ENCODE measurements at places on chromosomes 7 and 10. TPM values are rescaled to one million over a fixed set of nuclear protein-coding genes. Genes with fewer than 3 reads are reported as not detected.

Gene CADPS2
- total RNA-seq = 19.7 TPM

Gene GOLGA7B
- total RNA-seq = not detected

Gene TLX1
- total RNA-seq = not detected

Gene SLC16A9
- 11.2 TPM for total RNA-seq

Gene ZNF117
- total RNA-seq = 13.0 TPM

Gene RABGEF1
- 18.0 TPM for total RNA-seq

Gene FKBP6
- 0.19 TPM for total RNA-seq

Gene SCIN
- total RNA-seq = 2.3 TPM

Gene AKR1E2
- total RNA-seq = 3.5 TPM

Gene WEE2
- total RNA-seq = not detected

Gene PPP1R9A
- 20.3 TPM for total RNA-seq

Gene LIPF
- total RNA-seq = not detected

Gene C7orf33
- total RNA-seq = not detected

GRCh38 chr7:76246804-76247389 lies 45.2 kb downstream of the SRRM3 start:
- no peaks in the 10 kb centered on the region for H3K36me3 ChIP-seq
- no peak overlapping the region for H3K4me3 ChIP-seq
- DNase-seq = no peak

- H3K4me1 ChIP-seq = no peaks in the 10 kb centered on the region
- no peaks in the 10 kb centered on the region for H3K27me3 ChIP-seq
- H3K4me3 ChIP-seq = no peak overlapping the region
- no peak for DNase-seq
- H3K36me3 ChIP-seq = no peaks in the 10 kb centered on the region
Observed at GRCh38 chr7:24777806-24778205, 20.5 kb upstream of the GSDME start.

DNA sequence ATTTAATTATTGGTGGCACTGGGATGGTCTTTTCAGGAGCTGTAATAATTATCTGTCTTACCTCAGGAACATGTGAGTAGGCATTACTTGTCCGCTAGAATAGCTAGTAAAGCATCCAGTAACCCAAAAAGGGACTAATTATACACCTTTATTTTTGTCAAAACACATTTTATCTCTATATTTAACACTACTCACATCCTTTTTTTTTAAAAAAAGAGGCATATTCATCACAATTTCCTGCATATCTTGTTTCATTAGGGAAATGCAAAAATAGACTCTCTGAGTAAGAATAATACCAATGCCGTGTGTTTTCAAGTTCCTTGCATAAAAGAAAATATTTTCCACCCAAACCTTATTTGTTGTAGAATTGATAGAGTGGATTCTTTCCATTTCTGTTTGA lies 99.5 kb downstream of the VTI1A start:
- H3K27me3 ChIP-seq = no peaks in the 10 kb centered on the region
- H3K4me3 ChIP-seq = no peak overlapping the region
- DNase-seq = no peak
- no peaks in the 10 kb centered on the region for H3K4me1 ChIP-seq

- no peak for DNase-seq
- H3K27ac ChIP-seq = no peak overlapping the region
- no peaks in the 10 kb centered on the region for H3K36me3 ChIP-seq
- no peaks in the 10 kb centered on the region for H3K27me3 ChIP-seq
- no peaks in the 10 kb centered on the region for H3K4me1 ChIP-seq
Observed at GRCh38 chr7:2405601-2406345, 2.4 kb downstream of the CHST12 start.

GRCh38 chr7:151232917-151233701 lies 826 bp downstream of the CHPF2 start:
- no peak for DNase-seq
- H3K36me3 ChIP-seq = peaks cover 14% of the 10 kb centered on the region
- H3K4me3 ChIP-seq = peak overlapping the region; percentile 72
- peaks cover 4% of the 10 kb centered on the region for H3K4me1 ChIP-seq
- H3K27me3 ChIP-seq = no peaks in the 10 kb centered on the region
- no peak overlapping the region for H3K27ac ChIP-seq

- H3K27ac ChIP-seq = no peak overlapping the region
- H3K36me3 ChIP-seq = peaks cover 15% of the 10 kb centered on the region
- H3K27me3 ChIP-seq = no peaks in the 10 kb centered on the region
- H3K4me3 ChIP-seq = no peak overlapping the region
Observed at GRCh38 chr10:72235544-72236279, 19.6 kb upstream of the ASCC1 start.

DNA sequence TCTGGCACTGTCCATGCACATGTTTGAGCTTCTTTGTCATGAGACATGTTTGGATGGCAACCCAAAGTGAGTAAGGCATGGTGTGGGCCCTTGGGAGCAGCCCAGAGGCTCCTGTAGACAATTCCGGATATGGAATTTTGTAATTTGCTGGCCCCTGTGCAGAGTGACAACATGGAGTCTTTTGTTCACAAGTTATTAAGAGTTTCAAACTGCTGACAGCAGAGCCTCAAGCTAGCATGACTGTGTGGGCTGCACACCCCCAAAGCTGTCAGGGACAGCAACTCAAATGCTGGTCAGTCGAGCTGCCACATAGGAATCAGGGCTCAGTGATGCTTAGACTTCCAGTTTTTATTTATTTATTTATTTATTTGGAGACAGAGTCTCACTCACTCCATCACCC lies 7.0 kb upstream of the MYL7 start:
- peaks cover 13% of the 10 kb centered on the region for H3K27me3 ChIP-seq
- DNase-seq = no peak
- no peak overlapping the region for H3K4me3 ChIP-seq
- H3K4me1 ChIP-seq = peaks cover 20% of the 10 kb centered on the region
- H3K36me3 ChIP-seq = no peaks in the 10 kb centered on the region

DNA sequence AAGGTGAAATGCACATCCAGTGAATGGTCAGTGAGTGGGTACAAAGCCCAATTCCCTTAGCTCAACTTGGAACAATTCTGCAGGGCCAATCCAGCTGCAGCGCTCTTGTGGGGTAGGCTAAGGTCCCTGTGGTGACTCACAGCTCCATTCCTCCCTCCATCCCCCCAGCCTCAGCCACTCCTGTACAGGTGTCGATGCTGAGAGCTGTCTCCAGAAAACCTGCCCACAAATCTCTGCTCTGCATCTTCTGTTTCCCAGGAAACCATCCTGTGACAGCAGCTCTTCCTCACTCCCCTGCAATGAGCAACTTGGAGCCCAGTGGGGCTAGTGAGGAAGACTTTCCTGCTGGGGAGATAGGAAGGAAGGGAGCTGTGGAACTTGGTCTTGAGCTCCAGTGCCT lies 244.7 kb upstream of the GPR26 start:
- H3K4me1 ChIP-seq = no peaks in the 10 kb centered on the region
- H3K27ac ChIP-seq = no peak overlapping the region
- no peaks in the 10 kb centered on the region for H3K36me3 ChIP-seq
- DNase-seq = no peak
- no peaks in the 10 kb centered on the region for H3K27me3 ChIP-seq

GRCh38 chr10:5527332-5528200 lies 2.8 kb downstream of the CALML3 start:
- peaks cover 5% of the 10 kb centered on the region for H3K4me1 ChIP-seq
- H3K36me3 ChIP-seq = no peaks in the 10 kb centered on the region
- no peaks in the 10 kb centered on the region for H3K27me3 ChIP-seq
- no peak overlapping the region for H3K27ac ChIP-seq
- no peak overlapping the region for H3K4me3 ChIP-seq

- no peaks in the 10 kb centered on the region for H3K27me3 ChIP-seq
- H3K27ac ChIP-seq = peak overlapping the region; percentile 51
- H3K4me1 ChIP-seq = peaks cover 10% of the 10 kb centered on the region
- no peak overlapping the region for H3K4me3 ChIP-seq
- no peak for DNase-seq
Observed at GRCh38 chr7:20306180-20306946, 24.3 kb upstream of the ITGB8 start.

- no peak for DNase-seq
- no peak overlapping the region for H3K4me3 ChIP-seq
- no peak overlapping the region for H3K27ac ChIP-seq
- H3K4me1 ChIP-seq = no peaks in the 10 kb centered on the region
- no peaks in the 10 kb centered on the region for H3K36me3 ChIP-seq
Observed at GRCh38 chr7:100444311-100445278, 8.3 kb upstream of the PPP1R35 start.

- H3K4me1 ChIP-seq = no peaks in the 10 kb centered on the region
- H3K36me3 ChIP-seq = no peaks in the 10 kb centered on the region
- H3K27ac ChIP-seq = no peak overlapping the region
- no peaks in the 10 kb centered on the region for H3K27me3 ChIP-seq
Observed at GRCh38 chr7:87581723-87582122, 19.0 kb downstream of the ABCB1 start.

DNA sequence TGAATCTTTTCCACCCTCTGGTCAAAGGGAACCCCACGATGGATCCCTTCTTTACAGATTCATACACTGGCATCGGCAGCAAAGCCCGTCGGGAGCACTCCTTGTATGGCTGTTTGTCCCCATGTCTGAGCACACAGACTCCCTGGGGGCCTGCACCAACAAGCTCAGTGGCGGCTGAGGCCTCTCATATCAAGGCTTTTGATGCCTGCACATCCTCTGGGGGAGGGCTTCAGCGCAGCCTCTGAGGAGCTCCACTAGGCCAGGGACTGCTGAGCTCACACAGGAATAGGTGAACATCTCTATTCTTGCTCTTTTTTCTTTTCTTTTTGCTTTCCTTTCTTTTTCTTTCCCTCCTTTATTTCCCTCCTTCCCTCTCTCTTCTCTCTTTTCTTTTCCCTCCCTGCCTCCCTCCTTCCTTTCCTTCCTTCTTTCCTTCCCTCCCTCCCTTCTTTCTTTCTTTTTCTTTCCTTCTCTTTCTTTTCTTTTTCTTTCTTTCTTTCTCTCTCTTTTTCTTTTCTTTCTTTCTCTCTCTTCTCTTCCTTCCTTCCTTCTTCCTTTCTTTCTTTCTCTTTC lies 174.6 kb downstream of the CCDC3 start:
- H3K36me3 ChIP-seq = no peaks in the 10 kb centered on the region
- H3K27ac ChIP-seq = no peak overlapping the region
- no peaks in the 10 kb centered on the region for H3K27me3 ChIP-seq
- no peaks in the 10 kb centered on the region for H3K4me1 ChIP-seq
- H3K4me3 ChIP-seq = no peak overlapping the region

GRCh38 chr10:101766306-101766705 lies 9.6 kb downstream of the FGF8 start:
- H3K36me3 ChIP-seq = no peaks in the 10 kb centered on the region
- H3K4me1 ChIP-seq = no peaks in the 10 kb centered on the region
- DNase-seq = no peak
- H3K27me3 ChIP-seq = no peaks in the 10 kb centered on the region
- no peak overlapping the region for H3K4me3 ChIP-seq
- no peak overlapping the region for H3K27ac ChIP-seq

- H3K4me3 ChIP-seq = no peak overlapping the region
- H3K27ac ChIP-seq = no peak overlapping the region
- H3K36me3 ChIP-seq = peaks cover 10% of the 10 kb centered on the region
- no peaks in the 10 kb centered on the region for H3K27me3 ChIP-seq
- DNase-seq = no peak
Observed at GRCh38 chr7:26185844-26186180, 14.7 kb downstream of the HNRNPA2B1 start.

GRCh38 chr10:91137822-91138221 lies 82.6 kb upstream of the PCGF5 start:
- no peaks in the 10 kb centered on the region for H3K27me3 ChIP-seq
- H3K27ac ChIP-seq = no peak overlapping the region

GRCh38 chr7:77843194-77843593 lies 44.6 kb downstream of the PHTF2 start:
- H3K27me3 ChIP-seq = no peaks in the 10 kb centered on the region
- H3K27ac ChIP-seq = no peak overlapping the region
- no peaks in the 10 kb centered on the region for H3K36me3 ChIP-seq
- H3K4me3 ChIP-seq = no peak overlapping the region

GRCh38 chr10:84089162-84089561 lies 50.1 kb upstream of the GHITM start:
- H3K4me3 ChIP-seq = no peak overlapping the region
- no peak overlapping the region for H3K27ac ChIP-seq
- no peak for DNase-seq
- H3K27me3 ChIP-seq = no peaks in the 10 kb centered on the region
- H3K4me1 ChIP-seq = no peaks in the 10 kb centered on the region

DNA sequence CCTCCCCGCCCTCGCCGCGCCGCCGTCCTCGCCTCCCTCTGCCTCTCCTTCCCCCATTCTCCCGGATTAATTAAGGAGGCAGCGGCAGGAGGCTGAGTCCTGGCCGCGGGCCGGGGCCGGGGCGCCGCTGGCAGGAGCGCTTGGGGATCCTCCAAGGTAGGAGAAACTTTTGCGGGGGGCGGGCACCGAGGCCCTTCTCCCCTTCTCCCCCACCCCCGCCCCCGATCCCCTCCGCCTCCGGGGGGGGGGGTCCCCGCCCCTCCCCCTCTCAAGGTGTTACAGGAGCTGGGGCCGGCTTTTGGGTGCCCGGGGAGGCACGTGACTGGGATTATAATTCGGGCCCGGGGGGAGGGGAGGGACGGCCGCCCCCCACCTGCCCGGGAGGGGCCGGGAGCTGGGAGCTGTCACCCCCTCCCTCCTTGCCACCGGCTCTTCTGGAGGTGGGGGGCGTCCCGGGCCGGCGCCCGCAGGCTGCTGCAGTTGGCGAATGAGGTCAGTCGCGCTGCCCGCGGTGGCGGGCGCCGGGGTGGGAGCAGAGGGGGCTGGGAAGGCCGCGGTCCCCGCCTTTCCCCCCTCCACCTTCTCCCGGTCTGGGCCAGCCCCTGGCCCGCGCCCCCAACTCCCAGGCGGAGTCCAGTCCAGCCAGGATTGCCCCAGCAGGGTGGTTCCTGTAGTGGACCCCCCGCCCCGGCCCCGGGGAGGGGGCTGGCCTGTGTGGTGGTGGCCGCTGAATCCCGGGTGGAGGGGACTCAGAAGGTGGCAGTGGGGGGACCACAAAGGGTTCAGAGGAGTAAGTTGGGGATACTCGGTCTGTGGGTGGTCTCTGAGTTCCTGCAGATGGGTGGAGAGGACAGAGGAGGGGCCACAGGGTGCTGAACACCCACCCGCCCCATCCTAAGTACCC lies 567 bp downstream of the GTF2IRD1 start:
- peak; percentile 71 for DNase-seq
- no peaks in the 10 kb centered on the region for H3K36me3 ChIP-seq
- no peaks in the 10 kb centered on the region for H3K27me3 ChIP-seq
- peak overlapping the region; percentile 59 for H3K4me3 ChIP-seq
- H3K4me1 ChIP-seq = peaks cover 5% of the 10 kb centered on the region
- H3K27ac ChIP-seq = no peak overlapping the region

Measured in H1 (cell line).